ENCODE measurements at places on chromosomes 2 and 18.

DNA sequence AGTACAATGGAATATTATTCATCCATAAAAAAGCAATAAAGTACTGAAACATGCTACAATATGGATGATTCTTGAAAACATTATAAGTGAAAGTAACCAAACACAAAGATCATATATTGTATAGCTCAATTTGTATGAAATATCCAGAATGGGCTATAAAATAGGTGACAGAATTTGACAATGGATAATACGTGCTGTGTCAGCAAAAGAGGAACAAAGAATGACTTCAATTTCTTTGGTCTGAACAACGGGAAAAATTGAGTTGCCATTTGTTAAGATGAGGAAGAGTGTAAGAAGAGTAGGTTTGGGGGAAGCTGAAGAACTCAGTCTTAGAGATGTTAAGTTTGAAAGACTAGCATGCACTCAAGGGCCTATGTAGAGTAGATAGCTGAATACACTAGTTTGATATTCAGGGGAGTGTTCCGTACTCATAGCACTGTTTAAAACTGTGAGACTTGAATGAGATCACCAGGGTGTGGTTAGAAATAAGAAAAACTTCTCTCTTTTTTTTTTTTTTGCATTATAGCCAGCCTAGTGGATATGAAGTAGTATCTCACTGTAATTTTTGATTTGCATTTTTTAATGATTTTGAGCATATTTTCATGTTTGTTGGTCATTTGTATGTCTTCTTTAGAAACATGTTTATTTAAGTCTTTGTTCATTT lies 213.6 kb downstream of the NR4A2 start:
- no peak for DNase-seq

DNA sequence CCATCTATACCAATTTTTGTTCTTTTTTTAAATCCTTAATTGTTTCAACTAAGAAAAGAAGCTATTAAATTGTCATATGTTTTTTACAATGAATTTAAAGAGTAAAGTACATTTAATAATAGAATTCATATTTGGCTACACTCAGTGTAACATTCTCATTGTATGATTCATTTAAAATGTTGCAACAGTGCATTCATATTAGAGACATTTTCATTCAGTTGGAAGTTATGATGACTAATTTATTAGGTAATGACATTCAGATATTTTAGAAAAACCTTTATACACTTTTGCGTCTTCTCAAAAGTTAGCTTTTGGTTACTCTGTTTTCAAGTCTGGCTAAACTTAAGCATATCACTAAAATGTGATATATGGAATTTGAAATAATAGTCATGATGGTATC lies 887.5 kb upstream of the NRXN1 start:
- DNase-seq = peak; percentile 83

- DNase-seq = no peak
Measured at GRCh38 chr2:94997981-94998930, 27.3 kb upstream of the MAL start.

DNA sequence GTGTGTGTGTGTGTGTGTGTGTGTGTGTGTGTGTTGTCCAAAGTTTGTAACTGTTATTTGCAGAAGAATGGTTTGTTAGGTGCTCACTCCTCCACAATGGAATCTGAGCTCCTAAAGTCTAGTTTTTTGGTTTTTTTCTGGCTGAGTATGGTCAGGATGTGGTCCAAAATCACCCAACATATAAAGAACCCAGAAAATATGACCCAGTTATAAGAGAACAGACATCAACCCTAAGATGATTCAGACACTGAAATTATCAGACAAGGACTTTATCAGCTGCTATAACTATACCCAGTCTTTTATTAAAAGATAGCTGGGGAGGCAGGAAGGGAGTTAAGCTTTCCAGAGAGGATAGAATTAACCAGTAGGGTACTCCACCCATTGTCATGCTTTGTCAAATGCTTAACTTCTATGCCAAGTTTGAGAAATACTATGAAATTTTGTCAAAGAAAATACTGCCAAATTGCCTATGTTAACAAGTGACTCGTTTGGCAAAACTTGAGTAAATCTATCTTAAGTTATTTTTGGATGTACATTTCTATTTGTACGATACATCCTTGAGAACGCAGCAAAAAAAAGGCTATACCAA lies 57.5 kb downstream of the TANK start:
- peak; percentile 9 for DNase-seq

DNA sequence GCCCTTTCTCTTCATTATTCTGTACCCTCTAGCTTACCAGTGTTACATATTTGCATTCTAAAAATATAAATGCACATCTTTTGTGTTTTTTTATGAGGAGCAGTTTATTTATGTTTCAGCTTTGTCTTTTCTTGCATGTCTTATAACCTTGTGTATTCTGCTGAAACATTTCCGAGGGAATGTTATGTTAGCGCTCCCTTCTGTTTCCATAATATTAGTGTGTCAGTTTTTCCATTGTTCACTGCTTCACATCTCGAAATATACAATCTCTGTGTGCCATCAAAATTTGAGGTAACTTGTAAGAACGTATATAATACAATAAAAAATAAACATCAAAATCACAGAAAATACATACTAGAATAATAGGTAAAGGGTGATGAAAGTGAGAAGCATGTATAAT lies 153.3 kb downstream of the PKP4 start:
- no peak for DNase-seq

- DNase-seq = no peak
Measured at GRCh38 chr2:165746501-165746900, 47.5 kb downstream of the GALNT3 start.

- no peak for DNase-seq
Measured at GRCh38 chr2:159811232-159811631, 13.2 kb upstream of the CD302 start.

DNA sequence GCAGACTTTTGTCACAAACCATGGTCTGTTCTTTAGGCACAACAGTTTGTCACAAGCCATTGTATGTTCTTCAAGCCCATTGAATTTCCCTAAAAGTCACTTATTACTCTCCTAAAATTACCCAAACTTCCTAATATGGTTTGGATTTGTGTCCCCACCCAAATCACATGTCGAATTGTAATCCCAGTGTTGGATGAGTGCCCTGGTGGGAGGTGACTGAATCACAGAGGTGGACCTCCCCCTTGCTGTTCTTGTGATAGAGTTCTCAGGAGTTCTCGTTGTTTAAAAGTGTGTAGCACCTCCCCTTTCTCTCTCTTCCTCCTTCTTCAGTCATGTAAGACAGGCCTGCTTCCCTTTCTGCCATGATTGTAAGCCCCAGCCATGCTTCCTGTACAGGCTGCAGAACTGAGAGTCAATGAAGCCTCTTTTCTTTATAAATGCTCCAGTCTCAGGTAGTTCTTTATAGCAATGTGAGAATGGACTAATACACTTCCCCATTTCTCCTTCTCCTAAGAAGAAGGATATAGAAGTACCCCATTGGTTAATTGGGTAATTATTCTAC lies 11.2 kb upstream of the GYPC start:
- no peak for DNase-seq

- no peak for DNase-seq
Measured at GRCh38 chr2:123448801-123449200, 576.3 kb upstream of the CNTNAP5 start.

GRCh38 chr18:12248926-12249720 lies 5.0 kb upstream of the CIDEA start:
- no peak for DNase-seq

- DNase-seq = no peak
Measured at GRCh38 chr2:34241905-34242762, 643.0 kb upstream of the FAM98A start.

DNA sequence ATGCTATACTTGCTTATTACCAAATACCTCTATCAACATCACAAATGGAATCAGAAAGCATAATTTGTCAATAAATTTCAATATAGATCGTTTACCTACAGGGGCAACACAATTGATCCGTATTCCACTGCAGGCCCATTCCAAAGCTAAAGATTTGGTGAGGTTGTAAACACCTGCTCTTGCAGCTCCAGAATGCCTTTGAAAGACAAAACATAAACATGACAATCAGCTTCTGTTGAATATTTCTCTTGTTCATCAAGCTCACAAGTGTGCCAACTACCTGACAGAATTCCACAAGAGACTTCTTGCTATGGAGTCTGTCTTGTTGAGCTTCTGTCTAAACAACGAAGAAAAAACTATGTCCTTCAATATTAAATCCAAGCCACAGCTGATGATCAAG lies 30.3 kb downstream of the PECR start:
- DNase-seq = no peak

GRCh38 chr2:45816272-45816671 lies 164.8 kb downstream of the PRKCE start:
- DNase-seq = peak; percentile 72

DNA sequence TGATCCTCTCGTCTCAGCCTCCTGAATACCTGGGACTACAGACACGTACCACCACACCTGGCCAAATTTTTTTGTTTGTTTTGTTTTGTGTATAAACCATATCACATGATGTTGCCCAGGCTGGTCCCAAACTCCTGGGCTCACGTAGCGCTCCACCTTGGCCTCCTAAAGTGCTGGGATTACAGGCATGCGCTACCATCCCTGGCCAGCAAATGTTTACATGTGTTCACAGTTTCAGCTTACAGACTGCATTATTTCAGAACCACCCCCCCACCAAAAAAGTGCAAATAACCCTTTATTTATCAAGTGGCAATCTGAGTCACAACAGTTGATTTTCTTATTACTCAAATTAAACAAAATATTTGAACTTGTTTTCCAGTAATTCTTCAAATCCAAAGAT lies 54.3 kb downstream of the ABCA12 start:
- DNase-seq = no peak
